ENCODE measurements at places on chromosomes 5 and 9. TPM values are rescaled to one million over a fixed set of nuclear protein-coding genes. Genes with fewer than 3 reads are reported as not detected.

GFI1B gene
- total RNA-seq, result 0.51 TPM

DNA sequence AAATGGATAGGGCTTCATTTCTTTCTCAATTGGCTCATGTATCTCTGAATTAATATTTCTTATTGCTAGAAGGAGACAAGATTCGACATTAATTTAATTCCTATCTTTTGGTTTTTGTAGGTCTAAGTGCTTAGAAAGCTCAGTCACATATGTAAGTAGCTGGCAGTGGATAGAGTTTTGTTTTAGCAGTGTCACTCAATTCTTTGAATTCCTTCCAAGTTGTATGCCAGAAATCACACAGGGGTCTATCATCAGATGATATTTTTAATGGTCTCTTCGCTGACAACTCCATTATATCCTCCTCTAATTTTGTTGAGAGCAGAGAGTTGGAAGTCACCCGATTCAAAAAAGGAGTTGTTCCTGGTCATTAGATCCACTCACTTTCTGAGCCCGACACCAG is 82.7 kb downstream of the AMBP start:
- no peak for DNase-seq
- no peaks in the 10 kb centered on the region for H3K4me1 ChIP-seq
- H3K4me3 ChIP-seq, result no peak overlapping the region
- no peaks in the 10 kb centered on the region for H3K36me3 ChIP-seq
- no peak overlapping the region for H3K27ac ChIP-seq

- no peak overlapping the region for H3K4me3 ChIP-seq
- DNase-seq, result no peak
- no peaks in the 10 kb centered on the region for H3K27me3 ChIP-seq
- no peak overlapping the region for H3K27ac ChIP-seq
- H3K4me1 ChIP-seq, result no peaks in the 10 kb centered on the region
Measured at GRCh38 chr9:114484854-114485443, 20.3 kb downstream of the WHRN start.

SLC23A1 gene
- 3.6 TPM for total RNA-seq

NR2F1 gene
- total RNA-seq, result 14.0 TPM

DNA sequence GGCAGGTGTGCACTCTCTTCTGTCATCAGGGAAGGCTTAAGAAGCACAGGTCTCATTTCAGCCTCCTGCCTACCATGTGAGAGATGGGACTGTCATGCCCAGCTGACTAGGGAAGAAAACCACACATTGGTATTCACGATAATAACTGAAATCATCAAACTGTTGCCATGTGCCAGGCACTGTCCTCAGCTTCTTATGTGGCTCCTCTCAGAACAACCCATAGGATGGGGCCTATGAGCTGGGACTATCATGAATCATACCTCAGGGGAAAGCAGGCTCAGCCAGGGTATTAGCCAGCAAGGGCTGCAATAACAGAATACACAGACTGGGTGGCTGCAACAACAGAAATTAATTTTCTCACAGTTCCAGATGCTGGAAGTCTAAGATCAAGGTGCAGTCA is 3.3 kb downstream of the AFAP1L1 start:
- H3K27ac ChIP-seq, result no peak overlapping the region
- no peak overlapping the region for H3K4me3 ChIP-seq
- peaks cover 25% of the 10 kb centered on the region for H3K27me3 ChIP-seq
- H3K4me1 ChIP-seq, result peaks cover 34% of the 10 kb centered on the region
- DNase-seq, result no peak
